ENCODE measurements at places on chromosomes 2 and 18.
A peak's percentile ranks its signal among the peaks of the same experiment; 100 is the strongest.

DNA sequence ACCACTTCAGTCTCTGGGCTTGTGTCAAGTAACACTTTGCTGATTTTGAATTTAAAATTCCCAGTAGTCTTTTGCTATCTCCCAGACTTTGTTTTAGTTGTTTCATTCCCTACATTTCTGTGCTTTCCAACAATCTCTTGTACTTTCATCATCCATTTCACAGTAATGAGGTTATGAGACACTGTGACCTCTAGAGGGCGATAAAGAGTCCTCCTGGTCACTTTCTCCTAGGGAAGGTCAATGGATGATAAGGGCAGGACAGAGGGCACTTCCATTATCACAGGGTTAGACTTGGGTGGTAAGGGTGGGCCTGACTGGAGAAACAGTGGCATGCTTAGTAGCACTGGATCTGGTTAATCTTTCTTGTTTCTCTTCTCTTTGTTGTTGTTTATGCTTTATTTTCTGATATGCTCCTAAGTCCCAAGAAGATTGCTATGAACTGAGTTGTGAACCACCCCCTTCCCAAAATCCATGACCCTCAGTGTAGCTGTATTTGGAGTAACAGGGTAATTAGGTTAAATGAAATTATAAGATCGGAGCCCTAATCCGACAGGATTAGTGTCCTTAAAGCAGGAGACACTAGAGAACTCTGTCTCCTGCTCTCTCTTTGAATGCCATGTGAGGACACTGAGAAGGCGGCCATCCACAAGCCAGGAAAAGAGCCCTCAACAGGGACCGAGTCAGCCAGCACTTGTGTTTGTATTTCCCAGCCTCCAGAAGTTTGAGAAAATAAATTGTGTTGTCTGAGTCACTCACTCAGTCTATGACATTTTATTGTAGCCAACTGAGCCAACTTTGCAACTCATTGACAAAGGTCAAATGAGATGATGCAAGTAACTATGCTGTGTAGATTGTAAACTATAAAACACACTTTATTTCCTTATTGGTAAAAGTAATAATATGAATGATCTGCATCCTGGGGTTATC, 779.2 kb downstream of the CNTNAP5 start:
- DNase-seq: no peak

DNA sequence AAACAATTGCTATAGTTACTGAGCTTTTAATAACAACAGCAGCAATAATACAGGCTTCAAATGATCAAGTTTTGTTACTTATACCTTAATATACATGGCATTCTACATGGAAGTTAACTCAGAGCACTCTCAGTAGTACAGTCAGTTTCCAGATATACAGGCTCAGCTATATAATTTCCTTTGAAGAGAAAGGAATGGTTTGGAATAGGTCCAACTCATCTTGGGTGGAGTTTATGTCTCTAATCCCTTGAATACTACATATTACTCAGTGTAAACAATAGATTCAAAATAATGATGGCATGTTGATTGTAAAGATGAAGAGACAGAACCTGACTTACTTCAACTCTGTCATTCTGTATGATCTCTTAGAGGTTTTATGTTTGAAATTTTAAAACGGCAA, 174.9 kb downstream of the EPHA4 start:
- no peak for DNase-seq

DNA sequence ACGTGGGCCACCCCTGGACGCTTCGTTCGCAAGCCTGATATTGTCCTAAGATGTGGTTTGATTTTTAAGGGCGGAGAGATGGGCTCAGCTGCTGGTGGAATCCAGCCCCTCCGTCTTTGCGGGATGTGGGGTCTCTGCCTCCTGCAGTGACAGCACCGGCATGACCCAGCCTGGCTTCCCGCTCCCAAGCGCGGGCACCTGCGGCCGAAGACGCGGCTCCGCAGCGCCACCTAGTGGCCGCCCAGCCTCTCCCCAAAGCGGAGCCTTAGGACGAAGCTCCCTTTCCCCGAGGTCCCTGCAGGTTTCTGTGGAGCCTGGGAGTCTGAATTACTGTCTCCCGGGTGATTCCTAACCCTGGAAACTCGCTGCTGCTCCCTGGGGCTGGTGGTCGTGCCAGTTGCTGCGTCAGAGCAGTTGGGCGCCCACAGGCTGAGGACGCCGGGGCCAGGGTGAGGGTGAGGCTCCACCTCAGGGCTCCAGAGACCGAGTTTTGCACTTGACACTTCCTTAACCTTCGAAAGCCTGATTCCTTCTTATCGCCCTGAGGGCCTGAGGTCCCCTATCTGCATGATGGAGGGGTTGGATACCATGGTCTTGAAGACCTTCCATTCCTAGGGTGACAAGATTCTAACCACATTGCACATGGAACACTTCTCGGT, 137.5 kb downstream of the TPO start:
- peak; percentile 13 for DNase-seq

- DNase-seq: no peak
Observed at GRCh38 chr18:27699137-27699536, 477.8 kb downstream of the CDH2 start.

DNA sequence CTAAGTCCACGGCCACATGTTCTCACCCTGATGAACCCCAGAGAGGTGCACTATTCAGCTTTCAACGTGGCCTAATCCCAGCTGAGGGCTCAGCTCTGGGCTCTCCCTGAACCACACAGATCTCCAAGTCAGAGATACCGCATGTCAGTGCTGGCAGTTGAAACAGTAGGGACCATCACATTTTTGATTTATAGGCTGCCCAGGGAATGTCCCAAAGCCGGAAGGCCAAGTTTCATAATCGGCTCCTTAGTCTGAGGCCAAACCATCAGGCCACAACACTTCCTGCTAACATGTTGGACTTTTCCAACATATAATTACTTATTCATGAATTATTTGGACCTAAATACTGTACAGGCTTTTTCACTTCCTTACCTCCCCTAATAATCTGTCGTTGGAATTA, 91.9 kb upstream of the KLHL29 start:
- no peak for DNase-seq

- DNase-seq: no peak
Observed at GRCh38 chr2:65453916-65454315, 21.5 kb upstream of the SPRED2 start.

DNA sequence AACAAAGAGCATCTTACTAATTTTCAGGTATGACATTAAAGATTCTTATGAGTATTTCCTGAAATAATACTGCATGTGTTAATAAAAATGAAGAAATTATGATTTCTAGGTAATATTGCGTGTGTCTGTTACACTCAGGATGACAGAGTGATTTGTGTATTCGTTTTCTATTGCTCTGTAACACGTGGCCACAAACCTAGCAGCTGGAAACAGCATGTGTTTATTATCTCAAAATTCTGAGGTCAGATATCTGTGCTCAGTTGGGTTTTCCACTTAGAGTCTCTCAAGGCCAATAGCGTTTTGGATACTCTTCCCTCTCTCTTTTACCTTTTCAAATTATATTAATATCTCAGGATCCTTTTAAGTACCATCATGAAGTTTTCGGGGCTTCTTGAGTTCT, 667.9 kb upstream of the CDH7 start:
- DNase-seq: no peak

DNA sequence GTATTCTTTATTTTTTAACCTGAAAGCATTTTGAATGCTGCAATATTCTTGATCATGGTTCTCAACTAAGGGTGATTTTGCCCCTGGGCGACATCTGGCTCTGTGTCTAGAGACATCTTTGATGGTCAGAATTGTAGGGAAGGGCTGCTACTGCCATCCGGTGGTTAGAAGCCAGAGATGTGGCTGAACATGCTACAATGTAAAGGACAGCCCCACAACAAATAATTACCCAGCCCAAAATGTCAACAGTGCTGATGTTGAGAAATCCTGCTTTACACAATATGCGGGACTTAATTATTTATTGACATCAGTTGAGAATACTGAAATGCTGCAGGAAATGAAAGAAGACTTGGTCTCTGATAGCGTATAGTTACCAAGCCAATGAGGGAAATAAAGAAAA, 37.5 kb upstream of the SERPINB2 start:
- DNase-seq: no peak

DNA sequence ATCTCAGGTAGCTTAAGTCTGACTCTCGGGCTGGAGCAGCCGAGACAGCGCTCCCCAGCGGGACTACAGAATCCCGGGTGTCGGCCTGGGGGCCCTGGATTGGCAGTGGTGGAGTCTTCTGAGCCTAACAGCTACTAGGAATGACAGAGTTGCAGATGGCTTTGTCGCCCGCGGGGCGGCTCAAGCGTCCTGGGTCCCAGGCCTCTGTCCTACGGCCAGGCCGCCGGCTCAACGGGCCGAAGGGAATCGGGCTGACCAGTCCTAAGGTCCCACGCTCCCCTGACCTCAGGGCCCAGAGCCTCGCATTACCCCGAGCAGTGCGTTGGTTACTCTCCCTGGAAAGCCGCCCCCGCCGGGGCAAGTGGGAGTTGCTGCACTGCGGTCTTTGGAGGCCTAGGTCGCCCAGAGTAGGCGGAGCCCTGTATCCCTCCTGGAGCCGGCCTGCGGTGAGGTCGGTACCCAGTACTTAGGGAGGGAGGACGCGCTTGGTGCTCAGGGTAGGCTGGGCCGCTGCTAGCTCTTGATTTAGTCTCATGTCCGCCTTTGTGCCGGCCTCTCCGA, 8.8 kb downstream of the SIX2 start:
- no peak for DNase-seq

- DNase-seq: no peak
Observed at GRCh38 chr2:241376808-241377207, 20.7 kb downstream of the FARP2 start.

- no peak for DNase-seq
Observed at GRCh38 chr2:159045545-159046454, 77.4 kb downstream of the TANC1 start.

- no peak for DNase-seq
Observed at GRCh38 chr2:217489145-217489960, 513.4 kb downstream of the TNS1 start.

GRCh38 chr2:63035660-63036059, 15.0 kb upstream of the OTX1 start:
- no peak for DNase-seq

DNA sequence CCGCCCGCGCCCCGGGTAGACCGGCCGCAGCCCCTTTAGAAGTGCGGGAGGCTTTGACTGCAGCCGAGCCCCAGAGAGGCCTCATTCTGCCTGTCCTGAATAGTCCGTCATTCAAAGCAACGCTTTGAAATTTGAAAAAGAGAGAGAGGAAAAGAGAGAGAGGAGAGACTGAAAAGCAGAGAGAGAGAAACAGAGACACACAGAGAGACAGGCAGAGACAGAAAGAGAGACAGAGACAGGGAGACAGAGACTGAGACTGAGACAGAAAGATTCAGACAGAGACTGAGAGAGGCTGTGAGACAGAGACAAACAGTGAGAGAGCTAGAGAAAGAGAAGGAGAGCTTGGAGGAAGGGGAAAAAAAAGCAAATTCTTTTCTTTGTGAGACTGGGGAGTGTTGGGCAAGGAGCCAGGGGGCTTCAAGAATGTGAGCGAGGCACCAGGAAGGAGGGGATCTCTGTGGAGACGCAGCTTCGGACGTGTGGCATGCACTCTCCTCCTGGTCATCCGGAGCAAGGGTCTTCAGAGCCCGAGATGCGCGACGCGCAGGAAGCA, 73.1 kb downstream of the MYCN start:
- DNase-seq: no peak

DNA sequence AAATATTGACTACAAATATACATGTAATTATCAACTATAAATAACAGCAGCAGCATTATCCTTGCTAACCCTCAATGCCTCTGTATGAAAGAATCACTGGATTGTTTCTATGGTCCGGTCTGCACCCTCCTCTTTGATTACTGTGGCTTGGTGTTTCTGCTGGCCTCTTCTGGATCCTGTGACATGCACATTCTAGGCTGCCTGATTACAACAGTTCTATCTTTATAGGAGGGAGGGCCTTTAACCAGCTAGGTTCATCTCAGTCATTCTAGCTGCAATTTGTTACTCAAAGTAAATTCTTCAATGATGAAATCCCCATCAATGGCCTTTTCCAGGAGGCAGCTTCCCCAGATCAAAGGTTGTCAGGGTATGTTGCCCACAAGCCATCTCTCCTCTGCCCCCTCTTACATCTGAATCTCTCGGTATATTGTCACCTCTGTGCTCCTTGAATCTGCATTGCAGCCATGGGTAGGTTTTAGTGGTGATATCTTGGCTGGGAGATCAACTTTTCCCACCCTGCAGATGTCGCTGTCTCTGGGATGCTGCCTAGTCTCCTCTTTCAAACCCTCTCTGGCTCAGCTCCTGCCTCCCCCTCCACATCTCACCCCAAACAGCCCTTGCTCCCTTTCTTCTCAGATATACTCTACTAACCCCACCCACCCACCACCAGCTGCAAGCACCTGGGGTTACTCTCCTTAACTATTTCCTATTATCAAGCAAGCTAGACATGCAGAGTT, 106.2 kb upstream of the BZW1 start:
- no peak for DNase-seq

DNA sequence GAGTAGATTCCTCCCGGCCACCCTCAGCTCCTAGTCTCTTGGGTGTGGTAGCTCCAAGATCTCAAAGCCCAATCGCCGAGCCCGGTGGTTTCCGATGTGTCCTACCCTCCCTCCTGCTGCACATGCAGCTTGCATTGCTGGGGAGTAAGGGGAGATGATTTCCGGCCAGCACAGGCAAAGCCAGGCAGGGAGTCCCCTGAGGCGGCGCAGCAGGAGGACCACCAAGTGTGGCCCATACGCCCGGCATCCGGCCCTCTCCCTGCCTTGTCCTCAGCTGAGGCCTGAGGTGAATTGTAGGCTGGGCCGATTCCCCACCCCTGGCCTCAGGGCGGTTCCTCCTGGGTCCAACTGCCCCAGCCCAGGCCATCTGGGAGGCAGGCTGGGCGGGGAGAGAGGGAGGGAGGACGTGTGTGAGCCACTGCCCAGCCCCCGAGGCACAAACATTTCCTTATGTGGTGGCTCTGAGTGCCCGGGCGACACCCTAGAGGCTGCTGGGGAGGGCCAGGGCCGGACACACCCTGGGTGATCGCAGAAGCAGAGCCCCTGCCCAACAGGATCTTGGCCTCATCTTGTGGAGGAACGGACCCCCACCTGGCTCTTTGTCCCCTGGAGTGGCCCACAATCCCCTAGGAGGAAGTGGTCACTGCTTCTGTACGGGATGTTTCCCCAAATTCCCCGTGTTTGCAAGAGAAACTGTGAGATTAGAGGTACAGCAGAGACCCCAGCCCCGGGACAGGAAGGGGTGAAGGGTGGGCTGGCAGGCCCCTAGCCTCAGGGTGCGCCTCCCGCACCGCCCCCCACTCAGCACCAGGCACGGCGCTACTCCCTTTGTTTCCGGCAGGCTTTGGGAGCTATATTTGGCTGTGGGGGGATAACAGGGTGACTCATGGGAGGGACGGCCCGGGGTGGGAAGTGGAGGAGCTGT, 41.9 kb upstream of the PTMA start:
- DNase-seq: no peak

- no peak for DNase-seq
Observed at GRCh38 chr2:192558637-192559036, 363.9 kb upstream of the TMEFF2 start.

GRCh38 chr2:70904371-70905216, 31.1 kb upstream of the ATP6V1B1 start:
- DNase-seq: no peak

GRCh38 chr2:200469708-200470211, 40.1 kb downstream of the KCTD18 start:
- DNase-seq: no peak

DNA sequence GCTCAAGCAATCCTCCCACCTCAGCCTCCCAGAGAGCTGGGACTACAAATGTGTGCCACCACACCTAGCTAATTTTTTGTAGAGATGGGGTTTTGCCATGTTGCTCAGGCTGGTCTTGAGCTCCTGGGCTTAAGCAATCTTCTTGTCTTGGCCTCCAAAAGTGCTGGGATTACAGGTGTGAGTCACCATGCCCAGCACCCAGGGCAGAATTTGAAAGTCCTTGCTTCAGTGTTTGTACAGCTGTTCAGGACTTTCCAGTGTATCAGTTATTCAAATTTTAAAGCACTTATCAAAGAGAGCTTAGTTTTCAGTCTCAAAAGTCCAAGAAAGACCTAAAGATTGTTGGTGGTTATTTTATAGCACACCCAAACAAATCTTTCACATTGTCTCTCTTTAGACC, 43.6 kb upstream of the VPS54 start:
- DNase-seq: no peak

All from NK-92 treated with Interleukin-12 subunit alpha and Interleukin-12 subunit beta, amount 100 ng/mL, for 24 hours (cell line).